ENCODE measurements at places on chromosomes 12 and 14.

DNA sequence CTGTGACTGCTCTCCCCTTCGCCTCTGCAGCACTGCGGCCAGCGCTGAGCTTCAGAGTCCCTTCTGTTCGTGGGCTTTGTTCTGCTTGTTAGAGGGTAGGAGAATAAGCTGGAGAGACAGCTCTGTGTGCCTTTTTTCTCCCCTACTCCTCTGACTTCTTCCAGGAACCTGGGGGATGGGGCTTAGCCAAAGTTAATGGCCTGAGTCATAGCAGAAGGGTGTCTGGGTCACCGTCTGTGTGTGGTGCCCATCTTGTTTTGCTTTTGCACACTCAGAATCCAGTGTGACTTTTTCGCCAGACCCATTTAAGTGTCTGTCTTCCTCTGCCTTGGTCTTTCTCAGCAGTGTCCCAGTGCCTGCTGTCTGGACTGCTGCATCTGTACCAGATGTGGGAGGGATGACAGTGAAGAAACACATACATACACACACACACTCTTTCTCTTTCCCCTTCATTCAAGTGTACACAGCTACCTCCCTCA is 3.0 kb downstream of the KIF5A start:
- H3K36me3 ChIP-seq = no peaks in the 10 kb centered on the region
- no peak overlapping the region for H3K27ac ChIP-seq
- no peak overlapping the region for H3K4me3 ChIP-seq
- H3K4me1 ChIP-seq = no peaks in the 10 kb centered on the region

- no peak overlapping the region for H3K27ac ChIP-seq
- H3K36me3 ChIP-seq = no peaks in the 10 kb centered on the region
- H3K4me3 ChIP-seq = no peak overlapping the region
- H3K4me1 ChIP-seq = no peaks in the 10 kb centered on the region
These were observed 196.2 kb downstream of the ITPR2 start for GRCh38 chr12:26636710-26637328.

- peak; percentile 31 for DNase-seq
- no peaks in the 10 kb centered on the region for H3K27me3 ChIP-seq
- no peaks in the 10 kb centered on the region for H3K36me3 ChIP-seq
These were observed 28.7 kb downstream of the FNTB start for GRCh38 chr14:65015391-65015790.

- H3K4me1 ChIP-seq = peaks cover 6% of the 10 kb centered on the region
- H3K27ac ChIP-seq = no peak overlapping the region
- no peak overlapping the region for H3K4me3 ChIP-seq
- DNase-seq = no peak
- no peaks in the 10 kb centered on the region for H3K27me3 ChIP-seq
These were observed 1.7 kb downstream of the ANKRD52 start for GRCh38 chr12:56256326-56256960.

All from prostate gland (tissue), 2 donors.